ENCODE measurements at places on chromosomes 2 and 18.
A peak's percentile ranks its signal among the peaks of the same experiment; 100 is the strongest.

GRCh38 chr2:174012347-174013314, 47.5 kb upstream of the SP3 start:
- peak; percentile 60 for DNase-seq

DNA sequence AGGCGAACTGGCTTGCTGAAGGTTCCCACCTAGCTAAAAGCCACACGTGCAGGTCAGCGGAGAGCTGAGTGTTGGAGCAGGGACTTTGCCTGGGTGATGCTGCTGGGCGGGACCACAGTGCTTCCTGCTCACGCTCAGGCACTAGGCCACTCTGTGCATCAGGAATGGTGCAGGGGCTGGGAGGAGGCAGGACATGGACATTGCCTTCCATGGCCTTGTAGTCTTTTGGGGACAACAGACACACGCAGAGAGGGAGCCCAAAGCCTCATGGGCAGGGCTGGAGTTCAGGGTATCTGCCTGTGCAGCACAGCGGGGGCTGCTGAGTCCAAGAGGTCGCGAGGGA, 207.2 kb downstream of the ZBTB7C start:
- DNase-seq = no peak

- DNase-seq = no peak
Observed at GRCh38 chr2:76296438-76296837, 585.7 kb upstream of the GCFC2 start.

GRCh38 chr2:166665991-166666940, 172.2 kb upstream of the SCN7A start:
- DNase-seq = peak; percentile 82

- peak; percentile 77 for DNase-seq
Observed at GRCh38 chr18:57900906-57901435, 97.9 kb upstream of the ATP8B1 start.

DNA sequence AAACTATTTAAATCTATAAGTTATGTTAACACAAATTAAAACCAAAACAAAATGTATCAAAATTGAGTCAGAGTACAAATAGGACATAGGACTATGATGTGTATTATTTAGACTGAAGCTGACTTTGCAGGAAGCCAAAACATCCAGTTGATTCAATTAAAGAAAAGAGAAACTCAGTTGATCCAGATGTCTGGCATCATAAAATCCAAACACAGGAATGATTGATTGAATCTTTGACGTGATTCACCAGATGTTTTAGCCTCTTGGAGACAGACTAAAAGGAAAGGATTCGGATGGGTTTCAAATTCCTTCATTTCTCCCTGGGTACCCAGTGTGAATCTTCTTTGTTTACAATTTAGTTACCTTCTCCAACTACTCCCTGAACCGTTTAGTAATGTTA, 272.9 kb downstream of the IRS1 start:
- peak; percentile 42 for DNase-seq

DNA sequence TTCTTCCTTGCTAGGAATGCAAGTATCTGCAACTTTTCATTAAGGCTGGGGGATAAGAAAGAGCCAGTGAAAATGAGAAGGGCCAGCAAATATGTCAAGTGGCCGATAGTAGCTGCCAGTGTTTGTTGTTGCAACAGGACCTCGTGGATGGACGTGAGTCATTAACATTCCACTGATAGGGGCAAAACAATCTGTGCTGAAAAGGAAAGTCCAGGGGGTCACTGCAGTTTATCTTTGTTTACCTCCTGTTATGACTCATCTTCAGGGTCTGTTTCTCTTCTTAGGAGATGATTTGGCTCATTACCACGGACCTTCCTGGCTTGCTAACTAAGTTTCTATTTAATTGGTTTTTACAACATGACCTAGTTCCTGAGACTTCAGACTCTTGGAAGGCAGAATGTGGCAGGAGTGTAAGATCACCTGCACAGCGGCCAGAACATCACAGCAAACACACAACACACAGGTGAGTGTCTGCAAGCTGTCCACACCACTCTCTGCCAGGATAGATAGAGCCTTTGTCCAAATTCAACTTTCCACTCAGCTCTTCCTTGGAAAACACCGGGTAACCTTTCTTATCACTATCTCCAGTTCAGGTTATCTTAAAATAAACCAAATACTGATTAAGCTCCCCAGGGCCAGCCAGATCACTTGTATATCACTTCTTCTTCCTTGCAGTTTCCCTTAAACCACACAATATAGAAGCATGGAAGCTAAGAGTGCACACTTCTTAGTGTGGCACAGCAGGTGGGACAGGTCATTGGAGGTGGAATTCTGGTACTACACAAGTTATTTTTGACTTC, 157.5 kb upstream of the LMAN1 start:
- peak; percentile 55 for DNase-seq

DNA sequence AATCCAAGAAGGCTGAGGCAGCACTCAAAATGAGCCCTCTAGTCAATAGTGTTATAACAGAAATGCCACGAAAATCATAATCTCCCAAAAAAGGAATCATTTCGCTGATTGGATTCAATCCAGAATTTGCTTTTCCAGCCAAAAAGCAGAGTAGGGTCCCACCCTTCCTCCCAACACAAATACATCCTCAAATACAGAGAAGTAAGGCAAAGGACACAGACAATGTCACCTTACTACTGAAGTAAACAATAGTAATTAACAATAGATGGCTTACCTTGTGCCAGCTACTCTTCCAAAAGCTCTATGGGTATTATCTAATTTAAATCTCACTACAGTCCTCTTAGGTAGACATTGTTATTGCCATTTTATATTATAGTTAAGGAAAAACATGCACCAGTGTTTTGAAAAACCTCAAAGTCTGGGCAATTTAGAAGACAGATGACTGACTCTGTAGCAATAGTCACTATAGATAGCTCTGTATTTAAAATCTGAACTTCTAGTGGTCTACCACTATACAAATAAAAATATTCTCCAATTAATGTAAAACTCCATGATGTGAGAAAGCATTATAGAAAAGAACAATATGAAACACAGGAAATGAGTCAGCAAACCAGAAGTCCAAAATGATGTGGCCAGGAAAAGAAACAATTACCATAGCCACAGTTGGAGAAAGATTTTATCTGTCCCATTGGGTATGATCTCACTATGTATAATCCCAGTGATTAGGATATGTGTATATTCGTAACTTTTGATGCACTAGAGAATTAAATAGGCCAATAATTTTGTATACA, 305.0 kb upstream of the ERBB4 start:
- peak; percentile 83 for DNase-seq

DNA sequence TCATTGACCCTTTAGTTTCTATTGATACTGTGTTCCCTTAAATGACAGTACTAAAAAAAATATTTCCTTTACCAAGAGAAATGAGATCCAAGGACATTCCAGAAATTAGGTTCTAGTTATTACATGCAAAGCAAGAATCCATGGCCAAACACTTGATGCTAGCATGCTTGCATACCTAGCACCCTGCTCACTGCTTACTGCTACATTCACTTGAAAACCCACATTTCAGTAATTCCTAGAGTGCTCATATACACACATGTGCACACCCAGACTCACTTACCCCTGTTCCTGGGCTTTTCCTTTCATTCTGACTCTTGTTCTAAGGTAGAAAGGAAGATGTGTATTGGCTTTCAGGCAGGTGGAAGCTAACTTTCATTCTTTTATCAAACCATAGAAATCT, 395.9 kb downstream of the THSD7B start:
- no peak for DNase-seq

- peak; percentile 41 for DNase-seq
Observed at GRCh38 chr18:70489986-70490933, 201.4 kb downstream of the SOCS6 start.

GRCh38 chr2:175478096-175478768, 296.7 kb upstream of the ATP5MC3 start:
- DNase-seq = no peak

GRCh38 chr2:66030553-66030952, 404.4 kb upstream of the MEIS1 start:
- DNase-seq = no peak

- no peak for DNase-seq
Observed at GRCh38 chr2:177193240-177193639, 19.4 kb upstream of the HNRNPA3 start.

GRCh38 chr18:28127763-28128658, 48.9 kb downstream of the CDH2 start:
- DNase-seq = peak; percentile 28

GRCh38 chr2:194486326-194486725, 1170.7 kb upstream of the SLC39A10 start:
- DNase-seq = no peak

DNA sequence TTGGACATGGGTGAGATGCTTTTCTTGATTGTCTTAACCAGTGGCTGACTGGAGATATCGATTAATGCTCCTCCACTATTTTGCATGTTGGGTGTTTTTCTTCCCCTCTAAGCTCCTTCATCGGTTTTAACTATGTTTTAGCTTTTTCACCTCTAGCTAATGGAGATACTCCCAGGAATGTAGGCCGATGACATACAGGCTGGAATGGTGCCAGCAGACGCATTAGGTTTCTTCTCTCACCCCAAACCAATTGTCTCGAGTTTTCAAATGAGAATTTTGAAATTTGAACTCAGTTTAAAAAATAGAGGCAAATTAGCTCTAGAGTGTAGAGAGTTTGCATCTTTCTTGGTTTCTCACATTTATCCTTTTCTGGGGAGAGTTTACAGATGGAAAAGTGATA, 247.6 kb downstream of the RPRM start:
- DNase-seq = no peak

DNA sequence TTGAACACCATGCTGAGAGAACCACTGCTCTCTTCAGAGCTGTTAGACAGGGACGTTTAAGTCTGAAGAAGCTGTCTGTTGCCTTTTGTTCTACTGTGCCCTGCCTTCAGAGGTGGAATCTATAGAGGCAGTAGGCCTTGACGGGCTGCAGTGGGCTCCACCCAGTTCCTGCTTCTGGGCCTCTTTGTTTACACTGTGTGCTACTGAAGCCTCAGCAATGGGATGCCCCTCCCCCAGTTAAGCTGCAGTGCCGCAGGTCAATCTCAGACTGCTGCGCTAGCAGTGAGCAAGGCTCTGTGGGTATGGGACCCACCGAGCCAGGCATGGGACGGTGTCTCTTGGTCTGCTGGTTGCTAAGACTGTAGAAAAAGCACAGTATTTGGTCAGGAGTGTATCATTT, 162.3 kb upstream of the NXPH2 start:
- DNase-seq = no peak

DNA sequence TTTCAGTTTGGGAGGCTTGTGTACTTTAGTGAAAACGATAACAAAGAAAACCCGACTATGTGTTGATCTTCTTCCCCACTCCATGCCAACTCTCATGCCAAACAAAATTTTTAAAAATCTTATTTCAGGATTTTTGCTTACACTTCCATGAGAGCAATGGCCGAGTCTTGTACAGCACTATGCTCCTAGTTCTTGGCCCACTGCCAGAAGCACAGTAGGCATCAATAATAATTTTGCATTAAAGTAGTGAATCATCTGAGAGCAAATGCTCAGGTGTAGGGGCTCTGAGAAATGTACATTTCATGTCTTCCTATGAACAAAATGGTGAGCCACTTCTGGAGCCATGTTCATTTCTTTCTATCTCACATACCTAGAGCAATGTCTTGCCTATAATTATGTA, 62.2 kb downstream of the MAP3K19 start:
- DNase-seq = no peak

DNA sequence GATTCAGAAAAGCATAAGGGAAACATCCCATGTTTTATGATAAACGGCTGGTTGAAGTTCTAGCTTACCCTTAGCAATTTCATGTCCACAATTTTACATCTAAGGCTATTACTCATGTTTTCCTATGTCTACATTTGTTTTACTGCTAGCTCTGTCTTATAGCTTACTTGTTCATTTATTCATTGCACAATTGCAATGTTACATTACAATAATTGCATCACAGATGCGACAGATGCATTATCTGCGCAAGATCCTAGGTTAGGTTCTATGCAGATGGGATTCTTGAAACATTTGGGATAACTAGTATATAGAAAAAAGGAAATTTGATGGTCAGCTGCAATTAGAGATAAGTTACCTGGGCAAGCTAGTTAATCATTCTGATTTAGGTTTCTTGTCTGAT, 108.4 kb downstream of the ARHGAP28 start:
- no peak for DNase-seq

DNA sequence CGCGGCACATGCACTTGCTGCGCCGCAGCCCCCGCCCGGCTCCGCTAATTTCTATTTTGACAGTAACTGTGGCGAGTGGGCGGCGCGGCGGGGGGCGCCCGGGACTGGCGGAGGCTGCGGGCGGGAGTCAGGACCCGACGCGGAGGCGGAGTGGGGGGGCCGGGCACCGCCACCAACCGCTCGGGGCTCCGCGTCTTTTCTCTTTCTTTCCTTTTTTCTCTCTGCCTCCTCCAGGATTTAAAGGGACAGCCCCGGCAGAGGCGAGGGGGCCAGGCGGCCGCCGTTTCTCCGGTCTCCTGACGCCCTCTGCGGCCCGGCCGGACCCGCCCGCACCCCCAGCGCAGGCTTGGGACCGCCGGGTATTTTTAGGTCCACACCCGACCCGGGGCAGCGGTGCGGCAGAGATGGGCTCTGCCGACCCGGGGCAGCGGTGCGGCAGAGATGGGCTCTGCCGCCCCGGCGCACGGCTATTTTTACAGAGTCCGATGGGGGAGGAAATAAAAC, 460 bp upstream of the ZBTB7C start:
- DNase-seq = no peak

- peak; percentile 79 for DNase-seq
Observed at GRCh38 chr2:149330127-149331022, at the start of gene LYPD6. Gene LYPD6, plus strand, starts transcription at chr2:149330587. Its CDS starts 107,122 bp downstream, at chr2:149437709.

GRCh38 chr18:70200286-70200685, 5.2 kb downstream of the RTTN start:
- no peak for DNase-seq

DNA sequence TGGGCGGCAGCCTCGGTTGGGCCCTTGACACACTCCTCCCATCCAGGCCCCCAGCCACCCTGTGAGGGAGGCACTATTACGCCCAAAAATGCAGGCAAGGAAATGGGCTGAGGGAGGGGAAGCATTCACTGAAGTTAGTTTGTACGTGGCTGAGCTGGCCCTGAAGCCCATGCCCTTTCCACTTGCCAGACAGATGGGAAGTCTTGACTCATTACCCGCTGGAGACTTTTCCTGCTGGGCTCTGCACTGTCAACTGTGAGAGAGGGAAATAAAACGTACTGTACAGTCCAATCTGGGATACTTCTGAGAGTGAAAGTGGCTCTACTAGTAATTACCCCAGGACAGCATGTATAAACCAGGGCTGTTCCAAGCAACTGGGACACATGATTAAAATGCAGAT, 125.9 kb downstream of the MSH2 start:
- DNase-seq = peak; percentile 37

DNA sequence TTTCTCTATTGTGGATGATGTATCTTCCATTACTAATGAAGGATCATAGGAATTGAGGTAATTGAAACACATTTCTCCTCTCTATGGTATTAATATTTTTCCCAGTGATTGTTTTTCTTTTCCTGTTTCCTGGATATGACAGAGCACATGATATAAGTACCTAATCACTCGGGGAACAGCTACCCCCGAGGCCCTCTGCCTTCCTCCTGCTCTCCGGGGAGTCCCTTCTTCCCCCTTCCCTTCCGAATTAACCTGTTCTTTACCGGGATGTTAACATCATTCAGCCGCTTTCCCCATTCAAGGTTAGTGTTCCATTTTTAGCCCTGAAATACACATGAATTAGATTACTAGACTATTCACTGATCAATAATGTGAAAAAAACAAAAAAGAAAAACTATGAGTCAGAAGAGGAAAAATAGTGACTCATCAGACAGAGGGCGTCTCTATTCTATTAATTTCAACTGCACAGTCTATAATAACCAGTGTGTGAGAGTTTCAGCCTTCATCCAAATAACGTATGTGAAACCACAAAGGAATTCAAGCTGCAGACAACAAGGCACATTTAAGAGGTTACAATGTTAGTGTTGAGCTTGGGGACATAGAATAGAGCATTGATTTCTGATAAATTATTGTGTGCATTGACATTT, 450.8 kb downstream of the DLGAP1 start:
- DNase-seq = peak; percentile 76

Data from fibroblast of skin of right quadriceps (primary cell).